Left lung (tissue), 14 donors: ENCODE measurements at places on chromosomes 11 and 22. TPM values are rescaled to one million over a fixed set of nuclear protein-coding genes. Genes with fewer than 3 reads are reported as not detected.

GRCh38 chr11:112748713-112749543 is 212.3 kb upstream of the NCAM1 start:
- DNase-seq, result peak; percentile 13

The SCUBE1 gene
- total RNA-seq, result 5.0 TPM

DNA sequence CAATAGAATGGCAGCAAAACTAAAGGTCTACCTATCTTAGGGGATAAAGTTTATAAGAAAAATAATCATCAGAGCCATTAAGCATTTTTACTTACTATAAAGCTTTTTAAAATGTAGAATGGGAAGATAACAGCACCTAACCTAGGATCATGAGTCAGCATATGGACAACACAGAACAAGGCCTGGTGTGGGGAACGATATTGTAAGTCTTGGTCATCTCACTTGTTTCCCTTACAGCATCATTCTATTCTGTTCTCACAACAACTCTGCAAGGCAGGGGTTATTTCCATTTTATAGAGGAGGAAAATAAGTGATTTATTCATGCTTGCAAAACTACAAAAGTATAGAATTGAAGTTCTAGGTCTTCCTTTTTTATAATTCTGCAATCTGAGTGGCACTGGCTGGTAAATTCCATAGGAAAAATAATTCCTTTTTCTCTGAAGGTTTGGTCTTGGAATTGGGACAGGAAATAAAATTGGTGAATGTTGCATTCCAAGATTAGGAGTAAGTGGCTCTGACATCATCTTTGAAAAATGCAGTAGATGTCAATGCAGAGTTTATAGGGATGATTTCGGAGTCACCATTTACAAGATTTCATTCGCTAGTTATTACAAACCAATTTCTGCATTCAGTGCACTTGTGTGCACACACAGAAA is 423.0 kb downstream of the DYNC2H1 start:
- no peak for DNase-seq

GRCh38 chr11:94635072-94635471 is 67.9 kb downstream of the PIWIL4 start:
- DNase-seq, result no peak

DNA sequence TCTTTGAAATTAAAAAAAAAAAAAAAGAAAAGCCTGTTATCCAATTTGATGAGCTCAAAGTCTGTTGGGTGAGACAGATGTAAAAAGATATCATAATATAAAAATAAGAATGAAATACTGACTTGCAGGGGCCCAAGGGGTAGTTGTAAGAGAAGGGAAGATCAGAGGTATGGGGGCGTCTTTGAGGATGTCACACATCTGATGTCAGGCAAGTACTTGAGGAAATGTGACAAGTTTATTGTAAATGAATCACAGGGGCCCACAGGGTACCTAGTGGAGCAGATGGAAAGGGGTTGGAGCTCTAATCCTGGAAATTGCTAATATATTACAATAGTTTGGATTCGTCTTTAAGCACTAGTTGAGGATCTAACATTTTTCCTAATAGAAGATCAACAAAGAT is 131.6 kb downstream of the MAML2 start:
- no peak for DNase-seq

DNA sequence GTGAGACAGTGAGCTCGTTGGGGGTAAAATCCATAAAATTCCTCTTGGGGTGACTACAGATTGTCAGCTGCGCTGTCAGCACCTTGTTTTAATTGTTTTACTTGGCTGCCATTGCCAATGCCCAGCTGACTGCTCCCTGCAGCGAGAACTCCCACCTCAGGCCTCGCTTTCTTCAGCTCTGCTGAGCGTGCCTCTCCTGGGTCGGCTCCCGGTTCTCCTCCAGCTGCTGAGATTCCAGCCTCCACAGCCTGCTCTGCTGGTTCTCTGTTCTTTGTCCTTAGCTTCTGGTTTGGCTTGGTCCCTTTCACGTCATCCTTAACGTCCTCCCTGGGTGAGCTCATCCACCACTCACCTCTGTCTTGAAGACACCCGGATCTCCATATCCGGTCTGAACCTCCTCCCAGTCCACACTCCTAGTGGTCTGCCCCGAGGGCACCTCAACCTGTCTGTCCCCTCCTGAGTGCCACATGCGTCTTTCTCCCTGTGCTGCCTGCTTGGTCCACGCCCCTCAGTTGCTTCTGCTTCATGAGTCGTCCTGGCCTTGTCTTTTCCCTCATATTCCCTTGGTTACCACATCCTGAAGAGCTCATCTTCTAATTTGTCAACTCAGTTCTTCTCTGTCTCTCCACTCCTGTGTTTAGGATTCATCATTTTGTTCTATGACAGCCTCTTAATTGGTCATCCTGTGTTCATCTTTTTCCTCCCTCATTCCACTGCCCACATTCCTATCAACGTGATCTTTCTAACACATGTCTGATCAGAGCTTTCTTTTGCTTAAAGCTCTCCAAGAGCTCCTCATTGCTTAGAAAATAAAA is 35.6 kb downstream of the BMAL1 start:
- DNase-seq, result no peak

The MS4A1 gene
- 0.73 TPM for total RNA-seq

The PAMR1 gene
- total RNA-seq, result 0.65 TPM

The NOX4 gene
- 3.3 TPM for total RNA-seq

DNA sequence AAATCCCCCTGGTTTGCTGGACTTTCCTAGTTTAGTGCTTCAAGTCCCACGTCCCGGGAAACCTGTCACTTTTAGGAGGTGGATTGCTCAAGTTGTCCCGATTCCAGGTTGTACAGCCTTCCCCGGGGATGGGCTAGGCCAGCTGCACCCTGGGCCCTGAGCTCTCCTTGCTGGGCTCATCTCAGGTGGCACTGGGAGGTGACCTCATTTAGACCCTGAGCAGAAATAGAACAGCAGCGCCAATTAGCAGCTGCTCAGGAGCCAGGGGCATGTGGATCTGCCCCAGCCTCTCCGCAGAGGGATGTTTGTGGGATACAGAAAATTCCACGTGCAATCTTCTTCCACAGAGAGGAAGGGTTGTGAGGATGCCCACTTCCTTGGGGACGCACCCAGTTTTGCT is 9.6 kb upstream of the CERK start:
- DNase-seq, result peak; percentile 13

- DNase-seq, result no peak
Observed at GRCh38 chr11:122327528-122327927, 211.5 kb upstream of the BLID start.

- DNase-seq, result no peak
Observed at GRCh38 chr22:40453671-40454070, 83.3 kb downstream of the SGSM3 start.

The OSBP2 gene
- total RNA-seq, result 4.0 TPM

GRCh38 chr11:369336-370018 is at the start of gene B4GALNT4:
B4GALNT4 (plus strand) TSS chr11:369499; CDS start chr11:369804, 305 bp downstream.
- no peak for DNase-seq

- no peak for DNase-seq
Observed at GRCh38 chr11:57163160-57163868, 18.4 kb upstream of the LRRC55 start.

DNA sequence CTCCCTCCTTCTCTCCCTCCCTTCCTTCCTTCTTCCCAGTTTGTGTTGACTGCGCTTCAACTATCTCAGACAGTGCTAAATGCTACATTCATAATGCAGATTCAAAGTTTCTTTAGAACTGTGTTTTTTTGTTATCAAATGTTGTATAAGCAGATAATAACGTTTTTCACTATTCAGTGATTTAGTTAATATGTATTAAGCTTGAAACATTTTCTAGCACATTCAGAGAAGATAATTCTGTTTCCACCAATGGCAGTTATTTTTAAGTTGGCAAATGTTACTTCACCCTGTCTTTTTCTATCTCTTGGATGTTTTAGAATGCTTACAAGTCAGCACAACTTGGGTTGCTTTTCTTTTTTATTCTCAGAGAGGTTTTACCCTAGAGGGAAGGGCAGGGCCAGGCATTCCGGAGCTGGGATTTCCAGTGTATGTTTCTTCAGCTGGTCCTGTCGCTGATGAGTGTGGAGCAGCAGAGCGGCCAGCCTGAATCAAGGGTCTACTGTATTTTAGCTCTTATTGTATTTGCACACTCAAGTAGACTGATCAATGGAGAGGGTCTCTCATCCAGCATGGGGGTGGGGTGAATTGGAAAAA is 162.3 kb upstream of the ARHGAP20 start:
- DNase-seq, result no peak

- DNase-seq, result no peak
Observed at GRCh38 chr22:26033071-26033470, 136.2 kb upstream of the SEZ6L start.

The NLRX1 gene
- 15.7 TPM for total RNA-seq

The SLC17A6 gene
- not detected for total RNA-seq

GRCh38 chr11:19573666-19574065 is 139.0 kb upstream of the NAV2 start:
- DNase-seq, result no peak

DNA sequence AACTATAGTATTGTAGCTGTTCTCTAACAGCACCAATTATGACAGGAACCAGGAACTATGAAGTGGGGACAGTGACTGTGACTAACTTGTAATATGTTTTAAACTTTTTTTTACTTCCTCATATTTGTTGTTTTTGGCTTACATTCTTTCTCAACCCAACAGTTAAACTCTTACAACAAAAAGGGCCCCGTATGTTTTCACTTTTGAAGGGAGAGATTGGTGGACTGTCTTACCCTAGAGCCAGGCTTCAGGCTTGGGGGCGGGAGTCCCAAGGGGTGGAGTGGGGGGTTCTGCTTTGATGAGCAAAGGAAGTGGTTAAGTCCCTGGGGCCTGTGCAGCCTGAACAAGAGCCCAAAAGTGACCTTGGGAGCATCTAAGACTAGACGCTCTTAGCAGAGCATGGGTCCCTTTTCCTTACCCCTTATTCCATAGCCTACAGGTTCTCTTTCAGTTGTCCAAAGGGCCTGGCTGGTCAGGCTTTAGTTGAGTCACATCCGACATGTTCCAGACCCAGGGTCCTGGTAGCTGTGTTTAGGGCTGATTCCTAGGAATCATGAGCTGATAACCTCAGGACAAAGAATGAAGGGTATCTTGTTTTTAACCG is 38.8 kb downstream of the STIM1 start:
- no peak for DNase-seq

The GDPD4 gene
- total RNA-seq, result not detected

- peak; percentile 54 for DNase-seq
Observed at GRCh38 chr11:2210366-2211112, 38.9 kb upstream of the TH start.

DNA sequence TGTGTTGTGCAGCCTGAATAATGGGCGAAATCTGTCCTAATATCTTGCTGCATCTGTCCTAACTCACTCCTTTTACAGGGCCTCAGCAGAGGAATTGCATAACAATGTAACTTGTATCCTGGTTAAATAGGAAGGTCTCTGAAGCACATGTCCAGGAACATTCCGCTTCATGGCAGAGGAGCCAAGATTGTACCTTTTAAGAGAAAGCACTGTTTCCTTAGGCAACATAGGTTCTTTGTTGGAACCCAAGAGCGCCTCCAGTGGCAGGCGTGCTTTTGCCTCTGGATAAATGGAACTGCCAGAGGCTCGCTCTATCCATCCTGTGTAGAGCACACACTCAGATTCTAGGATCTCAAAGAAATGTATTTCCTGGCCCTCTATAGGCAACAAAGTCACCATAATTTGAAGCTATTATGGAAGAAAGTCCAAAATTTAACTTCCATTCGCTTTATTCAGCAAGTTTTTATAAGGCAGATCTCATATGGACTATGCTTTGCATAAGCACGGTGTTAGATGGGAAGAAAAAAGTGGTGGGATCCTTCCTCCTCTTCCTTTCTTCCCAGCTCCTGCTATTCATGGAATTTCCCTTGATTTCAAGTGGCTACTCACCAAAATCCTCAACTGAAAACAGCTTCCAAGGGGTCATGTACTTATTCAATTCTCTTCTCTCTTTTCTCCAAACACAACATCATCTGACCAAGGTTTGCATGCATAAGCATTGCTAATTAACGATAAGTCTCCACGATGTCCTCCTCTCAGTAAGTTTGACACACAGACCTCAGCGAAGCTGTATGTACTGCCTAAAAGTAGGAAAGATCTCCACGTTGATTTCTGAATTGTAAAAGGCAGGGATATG is at the start of gene BLID:
BLID (minus strand) TSS at position 692 of the 856 bp plus-strand sequence; CDS start at position 399, 293 bp downstream.
- no peak for DNase-seq

- no peak for DNase-seq
Observed at GRCh38 chr11:9681583-9682372, 17.9 kb downstream of the SWAP70 start.

- no peak for DNase-seq
Observed at GRCh38 chr11:119107538-119108145, 498 bp downstream of the C2CD2L start.

The UCP2 gene
- total RNA-seq, result 142 TPM

DNA sequence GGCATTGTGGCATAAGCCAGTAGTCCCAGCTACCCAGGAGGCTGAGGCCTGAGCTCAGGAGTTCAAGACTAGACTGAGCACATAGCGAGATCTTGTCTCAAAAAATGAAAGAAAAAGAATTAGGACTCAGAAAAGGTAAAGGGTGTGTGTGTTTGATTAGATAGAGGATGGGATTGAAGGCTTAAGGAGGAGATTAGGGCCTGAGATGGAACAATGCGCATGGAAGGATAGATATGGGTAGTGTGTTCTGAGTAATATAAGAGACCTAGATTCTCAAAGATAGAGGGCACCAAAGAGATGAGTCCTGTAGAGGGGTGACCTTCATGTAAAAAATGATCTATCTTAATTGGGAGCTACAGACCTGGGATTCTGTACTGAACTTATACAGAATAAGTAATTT is 17.3 kb upstream of the RAB30 start:
- DNase-seq, result no peak

The MRGPRE gene
- total RNA-seq, result 0.31 TPM

The SCO2 gene
- 2.3 TPM for total RNA-seq
